ENCODE measurements at places on chromosomes 3 and 15.

- DNase-seq = peak; percentile 1
Measured at GRCh38 chr15:27820232-27820631, 278.9 kb downstream of the OCA2 start.

- DNase-seq = no peak
Measured at GRCh38 chr3:60364475-60364874, 886.8 kb downstream of the FHIT start.

DNA sequence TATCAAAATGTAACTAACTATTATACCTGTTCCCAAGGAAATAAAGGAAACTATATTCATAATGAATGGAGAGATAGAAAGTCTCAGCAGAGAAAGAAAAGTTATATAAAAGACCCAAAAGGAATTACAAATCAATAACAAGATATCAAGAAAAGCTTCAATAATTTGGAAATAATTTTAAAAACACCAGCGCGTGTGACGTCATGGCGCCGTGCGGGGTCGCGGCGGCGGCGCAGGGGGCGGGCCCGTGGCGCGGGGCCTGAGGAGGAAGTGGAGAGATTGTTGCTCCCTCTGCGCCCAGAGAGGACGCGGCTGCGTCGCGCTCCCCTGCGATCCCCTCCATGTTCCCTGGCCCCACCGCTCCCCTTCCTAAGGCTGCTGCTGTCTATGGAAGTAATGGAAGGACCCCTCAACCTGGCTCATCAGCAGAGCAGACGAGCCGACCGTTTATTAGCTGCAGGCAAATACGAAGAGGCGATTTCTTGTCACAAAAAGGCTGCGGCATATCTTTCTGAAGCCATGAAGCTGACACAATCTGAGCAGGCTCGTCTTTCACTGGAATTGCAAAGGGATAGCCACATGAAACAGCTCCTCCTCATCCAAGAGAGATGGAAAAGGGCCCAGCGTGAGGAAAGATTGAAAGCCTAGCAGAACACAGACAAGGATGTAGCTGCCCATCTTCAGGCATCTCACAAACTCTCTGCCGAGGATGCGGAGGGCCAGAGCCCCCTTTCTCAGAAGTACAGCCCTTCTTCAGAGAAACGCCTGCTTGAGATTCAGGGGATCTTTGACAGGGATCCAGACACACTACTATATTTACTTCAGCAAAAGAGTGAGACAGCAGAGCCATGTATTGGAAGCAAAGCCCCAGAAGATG lies 4.1 kb downstream of the XCR1 start:
- DNase-seq = no peak

GRCh38 chr15:49875392-49875791 lies 243.6 kb downstream of the ATP8B4 start:
- DNase-seq = no peak

Data from LHCN-M2 (cell line).